ENCODE measurements at places on chromosomes 11 and 22.

DNA sequence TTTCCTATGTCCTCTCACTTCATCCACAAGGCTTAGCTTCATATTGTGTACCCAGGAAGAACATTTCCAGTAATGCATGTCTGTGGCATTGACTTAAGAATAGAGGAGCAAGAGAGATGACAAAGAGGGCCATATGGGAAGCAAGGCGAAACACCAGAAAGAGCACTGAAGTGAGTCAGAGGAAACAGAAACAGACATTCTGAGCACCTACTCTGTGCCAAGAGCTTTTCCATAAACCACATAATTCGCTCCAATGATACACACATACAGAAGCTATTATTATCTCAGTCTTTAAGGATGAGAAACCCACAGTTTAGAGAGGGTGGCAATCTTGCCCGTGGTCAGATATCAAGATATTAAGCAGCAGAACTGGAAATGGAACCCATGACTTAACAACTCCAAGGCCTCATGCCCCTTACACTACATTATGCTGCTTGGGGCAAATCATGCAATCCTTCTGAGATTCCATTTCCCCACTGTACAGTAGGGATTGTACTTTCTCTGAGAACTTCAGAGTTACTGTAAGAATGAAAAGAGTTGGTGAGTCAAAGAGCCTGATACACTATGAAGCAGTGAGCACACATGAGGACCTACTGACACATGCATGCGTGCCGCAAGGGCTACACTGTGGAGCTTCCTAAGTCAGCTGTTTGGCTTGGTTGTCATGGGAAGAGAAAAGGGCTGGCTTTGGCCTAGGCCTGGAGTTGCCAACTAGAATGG, 126.6 kb downstream of the KCNC1 start:
- no peaks in the 10 kb centered on the region for H3K36me3 ChIP-seq
- H3K4me1 ChIP-seq, result no peaks in the 10 kb centered on the region
- H3K27ac ChIP-seq, result no peak overlapping the region
- no peak overlapping the region for H3K4me3 ChIP-seq

DNA sequence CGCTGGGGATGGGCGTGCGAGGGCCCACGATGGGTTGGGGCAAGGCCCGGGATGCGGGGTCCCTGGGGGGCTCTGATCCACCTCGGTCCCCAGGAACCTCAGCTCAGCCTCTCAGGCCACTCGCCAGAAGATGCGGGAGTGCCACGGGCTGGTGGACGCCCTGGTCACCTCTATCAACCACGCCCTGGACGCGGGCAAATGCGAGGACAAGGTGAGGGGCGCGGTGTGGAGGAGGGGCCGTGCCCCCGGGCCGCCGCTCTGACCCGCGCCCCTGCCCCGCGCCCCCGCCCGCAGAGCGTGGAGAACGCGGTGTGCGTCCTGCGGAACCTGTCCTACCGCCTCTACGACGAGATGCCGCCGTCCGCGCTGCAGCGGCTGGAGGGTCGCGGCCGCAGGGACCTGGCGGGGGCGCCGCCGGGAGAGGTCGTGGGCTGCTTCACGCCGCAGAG, 6.3 kb downstream of the PKP3 start:
- no peak overlapping the region for H3K4me3 ChIP-seq
- H3K36me3 ChIP-seq, result no peaks in the 10 kb centered on the region
- H3K27me3 ChIP-seq, result no peaks in the 10 kb centered on the region
- no peak overlapping the region for H3K27ac ChIP-seq

GRCh38 chr11:92249156-92249753, 24.6 kb downstream of the FAT3 start:
- DNase-seq, result no peak
- H3K4me1 ChIP-seq, result no peaks in the 10 kb centered on the region

DNA sequence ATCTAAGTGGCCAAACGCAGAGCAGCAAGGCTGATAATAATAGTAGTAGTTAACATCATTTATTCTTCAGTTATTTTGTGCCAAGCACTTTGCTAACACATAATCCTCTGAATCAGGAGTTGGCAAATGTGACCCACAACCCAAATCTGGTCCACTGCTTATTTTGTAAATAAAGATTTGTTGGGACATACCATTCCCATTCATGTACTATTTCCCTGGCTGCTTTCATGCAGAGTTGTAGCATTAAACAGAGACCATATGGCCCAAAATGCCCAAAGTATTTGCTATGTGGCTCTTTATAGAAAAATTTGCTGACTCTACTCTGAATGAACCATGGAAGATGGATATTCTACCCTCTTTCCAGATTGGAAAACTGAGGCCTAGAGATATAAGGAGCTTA, 50.3 kb downstream of the COMMD9 start:
- H3K27ac ChIP-seq, result no peak overlapping the region
- H3K4me1 ChIP-seq, result no peaks in the 10 kb centered on the region
- H3K36me3 ChIP-seq, result no peaks in the 10 kb centered on the region
- H3K4me3 ChIP-seq, result no peak overlapping the region
- no peaks in the 10 kb centered on the region for H3K27me3 ChIP-seq

DNA sequence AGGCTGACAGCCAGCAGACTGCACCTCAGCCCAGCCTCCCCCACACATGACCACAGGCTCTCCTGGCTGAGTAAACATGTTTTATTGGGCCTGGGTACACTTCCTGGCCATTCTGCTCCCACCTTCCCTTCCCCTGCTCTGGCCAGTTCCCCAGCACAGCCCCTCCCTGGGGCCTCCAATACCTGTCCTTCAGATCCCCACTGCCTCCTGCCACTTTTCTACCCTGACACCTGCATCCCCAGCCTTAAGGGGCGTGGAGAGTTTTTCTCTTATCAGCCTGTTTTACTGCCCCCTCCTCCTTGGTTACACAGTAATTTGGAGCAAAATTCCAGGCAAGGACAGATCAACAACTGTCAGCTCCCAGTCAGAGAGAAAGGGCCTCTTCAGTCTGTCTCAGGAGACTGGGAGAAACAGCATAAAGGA, at the start of gene ISX:
Gene ISX (plus strand): TSS at position 363 of the 423 bp plus-strand sequence. CDS start 930 bp downstream, outside the sequence.
- DNase-seq, result no peak
- H3K4me1 ChIP-seq, result no peaks in the 10 kb centered on the region
- H3K4me3 ChIP-seq, result no peak within 1 kb of the TSS
- no peaks in the 10 kb centered on the region for H3K36me3 ChIP-seq
- no peak within 1 kb of the TSS for H3K27ac ChIP-seq

- H3K27me3 ChIP-seq, result no peaks in the 10 kb centered on the region
- peak; percentile 53 for DNase-seq
- H3K4me3 ChIP-seq, result no peak overlapping the region
- peaks cover 15% of the 10 kb centered on the region for H3K4me1 ChIP-seq
- no peak overlapping the region for H3K27ac ChIP-seq
Observed at GRCh38 chr22:38452373-38453065, 2.5 kb downstream of the KCNJ4 start.

DNA sequence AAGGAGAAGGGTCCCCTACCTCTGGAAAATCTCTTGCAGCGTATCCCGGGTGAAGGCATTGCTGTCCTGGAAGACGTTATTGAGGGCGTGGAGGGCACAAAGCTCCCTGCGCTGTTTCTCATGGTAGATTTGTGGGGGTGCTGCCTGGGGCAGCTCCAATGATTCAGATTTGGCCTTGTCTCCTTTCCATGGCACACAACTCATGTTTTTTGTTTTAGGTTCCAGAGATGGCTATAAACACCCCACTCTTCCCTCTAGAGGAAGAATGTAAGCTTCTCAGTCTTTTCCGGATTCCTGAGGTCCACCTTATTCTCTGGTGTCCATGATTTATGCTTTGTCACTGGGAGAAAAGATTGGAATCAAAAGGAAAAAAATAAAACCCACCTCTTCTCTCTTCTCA, 959 bp downstream of the JOSD1 start:
- DNase-seq, result peak; percentile 55
- peaks cover 25% of the 10 kb centered on the region for H3K4me1 ChIP-seq
- no peaks in the 10 kb centered on the region for H3K27me3 ChIP-seq
- H3K27ac ChIP-seq, result peak overlapping the region; percentile 97

- no peaks in the 10 kb centered on the region for H3K36me3 ChIP-seq
- H3K27ac ChIP-seq, result no peak overlapping the region
- no peaks in the 10 kb centered on the region for H3K27me3 ChIP-seq
Observed at GRCh38 chr11:37450613-37451012, 852.6 kb upstream of the RAG2 start.

GRCh38 chr22:20741634-20742581, 32.0 kb upstream of the SERPIND1 start:
- no peaks in the 10 kb centered on the region for H3K4me1 ChIP-seq
- DNase-seq, result peak; percentile 31
- peaks cover 4% of the 10 kb centered on the region for H3K36me3 ChIP-seq
- no peak overlapping the region for H3K4me3 ChIP-seq
- H3K27me3 ChIP-seq, result no peaks in the 10 kb centered on the region

GRCh38 chr11:95228081-95228749, 2.8 kb downstream of the SESN3 start:
- H3K27me3 ChIP-seq, result no peaks in the 10 kb centered on the region
- peaks cover 21% of the 10 kb centered on the region for H3K4me1 ChIP-seq
- peak overlapping the region; percentile 95 for H3K4me3 ChIP-seq
- no peaks in the 10 kb centered on the region for H3K36me3 ChIP-seq
- no peak for DNase-seq

DNA sequence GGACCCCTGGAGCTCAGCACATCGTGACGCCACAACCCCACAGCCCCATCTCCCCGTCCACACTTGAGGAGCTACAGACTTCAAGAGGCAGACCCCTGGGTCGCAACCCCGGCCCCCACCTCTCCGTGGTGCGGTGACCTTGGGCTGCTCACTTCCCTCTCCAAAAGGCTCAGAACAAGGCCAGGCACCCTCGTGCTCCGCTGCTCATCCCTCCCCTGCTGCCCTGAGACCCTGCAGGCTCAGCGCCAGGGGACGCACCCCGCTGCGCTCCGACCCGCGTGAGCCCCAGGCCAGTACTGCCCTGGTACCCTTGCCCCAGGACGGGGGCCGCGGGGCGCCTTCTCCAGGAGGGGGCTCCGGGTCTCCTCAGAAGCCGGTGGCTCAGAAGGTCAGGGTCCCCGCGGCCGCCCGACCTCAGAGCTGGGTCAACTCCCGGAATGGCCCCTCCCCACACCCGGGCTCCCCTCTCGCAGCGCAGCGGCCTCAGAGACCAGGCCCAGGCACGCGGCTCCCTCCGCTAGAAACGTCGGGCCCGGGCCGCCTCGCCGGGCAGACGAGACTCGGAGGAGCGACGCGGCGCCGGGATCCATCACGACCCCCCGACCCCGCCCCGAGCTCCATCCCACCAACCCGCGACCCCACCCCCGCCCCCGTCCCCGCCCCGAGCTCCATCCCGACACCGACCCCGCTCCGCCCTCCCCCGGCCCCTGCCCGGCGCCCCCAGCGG, 563 bp downstream of the GATD1 start:
- H3K27ac ChIP-seq, result peak overlapping the region; percentile 99
- H3K4me3 ChIP-seq, result peak overlapping the region; percentile 97
- DNase-seq, result peak; percentile 39
- H3K27me3 ChIP-seq, result no peaks in the 10 kb centered on the region
- H3K4me1 ChIP-seq, result peaks cover 8% of the 10 kb centered on the region
- H3K36me3 ChIP-seq, result peaks cover 5% of the 10 kb centered on the region

DNA sequence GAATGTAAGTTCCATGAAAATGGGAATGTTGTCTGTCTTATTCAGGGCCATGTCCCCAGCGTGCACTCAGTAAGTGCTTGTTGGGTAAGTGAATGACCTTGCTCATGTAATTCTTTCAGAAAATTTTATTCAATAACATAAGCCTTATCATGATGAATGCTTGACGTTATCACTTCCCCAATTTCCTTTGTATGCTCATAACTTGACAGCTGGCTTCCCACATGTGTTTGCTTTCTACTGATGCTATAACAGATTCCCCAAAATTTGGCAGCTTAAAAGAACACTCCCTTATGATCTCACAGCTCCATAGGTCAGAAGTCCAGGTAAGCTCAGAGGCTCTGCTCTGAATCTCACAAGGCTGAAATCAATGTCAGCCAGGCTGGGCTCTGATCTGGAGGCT, 155.8 kb upstream of the POU2AF2 start:
- no peak overlapping the region for H3K27ac ChIP-seq
- H3K36me3 ChIP-seq, result no peaks in the 10 kb centered on the region
- H3K4me1 ChIP-seq, result no peaks in the 10 kb centered on the region
- H3K27me3 ChIP-seq, result no peaks in the 10 kb centered on the region
- no peak for DNase-seq
- no peak overlapping the region for H3K4me3 ChIP-seq

DNA sequence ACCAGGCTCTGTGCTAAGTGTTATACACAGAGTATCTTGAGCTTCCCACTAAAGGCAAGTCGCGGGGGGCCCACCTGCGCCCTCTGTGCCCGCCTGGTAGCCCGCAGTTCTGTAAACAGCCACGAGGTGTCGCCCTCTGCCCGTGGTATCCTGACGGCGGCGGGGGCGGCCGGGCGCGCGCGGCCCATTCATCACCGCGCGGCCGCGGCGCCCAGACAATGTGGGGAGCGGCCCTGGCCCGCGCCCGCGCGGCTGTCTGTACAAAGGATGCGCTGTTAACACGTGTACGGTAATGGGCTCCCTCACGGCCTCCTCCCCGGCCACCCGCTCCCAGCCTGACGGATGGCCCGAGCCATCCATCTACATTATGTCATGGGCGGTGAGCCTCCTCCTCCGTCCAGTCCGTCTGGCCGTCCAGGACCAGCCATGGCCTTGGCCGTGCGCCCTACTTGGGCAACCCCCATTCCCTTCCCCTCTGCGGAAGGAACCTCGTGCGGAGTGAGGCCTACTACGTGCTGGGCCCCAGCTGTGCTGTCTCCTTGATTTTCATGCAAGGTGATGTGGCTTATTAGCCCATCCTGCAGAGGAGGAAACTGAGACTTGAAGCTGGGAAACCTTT, 99.4 kb downstream of the MIAT start:
- peak; percentile 63 for DNase-seq
- H3K27me3 ChIP-seq, result no peaks in the 10 kb centered on the region
- no peaks in the 10 kb centered on the region for H3K4me1 ChIP-seq
- H3K36me3 ChIP-seq, result no peaks in the 10 kb centered on the region

DNA sequence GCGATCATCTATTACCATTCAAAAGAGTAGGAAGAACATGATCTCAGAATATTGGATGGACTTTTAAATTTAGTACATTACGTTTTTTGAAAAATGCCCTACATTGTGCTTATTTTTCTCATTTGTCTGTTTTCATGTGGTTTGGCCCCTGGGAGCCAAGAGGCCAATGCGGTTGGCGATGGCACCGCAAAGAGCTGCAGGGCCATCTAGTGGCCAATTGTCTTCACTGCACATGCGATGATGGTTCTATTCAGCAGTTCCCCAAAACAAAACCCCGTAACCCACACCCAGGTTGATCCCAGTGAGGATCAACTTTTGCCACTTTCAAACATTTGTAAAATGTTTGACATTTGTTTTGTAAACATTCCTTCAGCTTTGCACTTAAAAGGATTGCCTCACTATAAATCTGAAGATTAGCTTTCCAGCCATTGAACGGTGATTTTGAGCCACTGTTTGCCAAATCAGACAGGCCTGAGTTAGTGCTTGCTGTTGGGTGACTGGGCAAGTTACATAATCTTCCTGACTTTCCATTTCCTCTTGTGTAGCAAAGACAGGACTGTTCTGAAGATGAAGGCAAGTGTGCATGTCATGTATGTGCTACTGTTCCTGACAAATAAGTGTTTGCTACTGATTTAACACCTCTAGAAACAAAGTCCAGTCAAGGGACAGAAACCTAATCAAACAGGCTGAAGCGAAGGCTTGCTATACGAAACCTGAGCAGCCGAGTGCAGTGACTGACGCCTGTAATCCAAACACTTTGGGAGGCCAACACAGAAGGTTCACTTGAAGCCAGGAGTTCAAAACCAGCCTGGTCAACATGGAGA, 29.2 kb upstream of the XBP1 start:
- H3K4me1 ChIP-seq, result no peaks in the 10 kb centered on the region
- H3K27ac ChIP-seq, result peak overlapping the region; percentile 15
- peak; percentile 75 for DNase-seq

Measured in cardiac muscle cell (in vitro differentiated cells and primary cell).